ENCODE measurements at places on chromosomes 5 and 9.

DNA sequence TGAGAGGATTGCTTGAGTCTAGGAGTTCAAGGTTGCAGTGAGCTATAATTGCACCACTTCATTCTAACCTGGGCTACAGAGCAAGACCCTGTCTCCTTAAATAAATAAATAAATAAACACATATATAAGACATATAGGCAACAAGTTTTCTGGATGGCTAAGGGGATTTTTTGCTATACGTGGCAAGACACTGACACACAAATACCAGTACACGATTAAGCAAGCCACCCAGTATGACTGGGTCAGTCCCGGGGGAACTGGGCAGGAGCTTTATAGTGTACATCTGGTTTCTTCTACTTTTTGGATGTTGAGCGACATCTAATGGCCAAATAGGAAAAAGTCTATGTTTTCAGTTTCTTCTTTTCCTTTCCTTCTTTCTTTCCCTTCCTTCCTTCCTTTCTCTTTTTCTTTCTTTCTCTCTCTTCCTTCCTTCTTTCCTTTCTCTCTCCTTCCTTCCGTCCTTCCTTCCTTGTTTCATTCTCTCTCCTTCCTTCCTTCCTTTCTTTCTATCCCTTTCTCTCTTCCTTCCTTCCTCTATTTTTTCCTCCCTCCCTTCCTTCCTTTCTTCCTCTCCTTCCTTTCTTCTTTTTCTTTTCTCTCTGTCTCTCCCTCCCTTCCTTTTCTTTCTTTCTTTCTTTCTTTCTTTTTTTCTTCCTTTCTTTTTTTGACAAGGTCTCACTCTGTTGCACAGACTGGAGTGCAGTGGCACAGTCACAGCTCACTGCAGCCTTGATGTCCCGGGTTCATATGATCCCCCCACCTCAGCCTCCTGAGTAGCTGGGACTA, 47.0 kb upstream of the PLIN2 start:
- peak; percentile 93 for DNase-seq

- no peak for DNase-seq
Observed at GRCh38 chr5:55223812-55224240, 3.3 kb downstream of the MCIDAS start.

DNA sequence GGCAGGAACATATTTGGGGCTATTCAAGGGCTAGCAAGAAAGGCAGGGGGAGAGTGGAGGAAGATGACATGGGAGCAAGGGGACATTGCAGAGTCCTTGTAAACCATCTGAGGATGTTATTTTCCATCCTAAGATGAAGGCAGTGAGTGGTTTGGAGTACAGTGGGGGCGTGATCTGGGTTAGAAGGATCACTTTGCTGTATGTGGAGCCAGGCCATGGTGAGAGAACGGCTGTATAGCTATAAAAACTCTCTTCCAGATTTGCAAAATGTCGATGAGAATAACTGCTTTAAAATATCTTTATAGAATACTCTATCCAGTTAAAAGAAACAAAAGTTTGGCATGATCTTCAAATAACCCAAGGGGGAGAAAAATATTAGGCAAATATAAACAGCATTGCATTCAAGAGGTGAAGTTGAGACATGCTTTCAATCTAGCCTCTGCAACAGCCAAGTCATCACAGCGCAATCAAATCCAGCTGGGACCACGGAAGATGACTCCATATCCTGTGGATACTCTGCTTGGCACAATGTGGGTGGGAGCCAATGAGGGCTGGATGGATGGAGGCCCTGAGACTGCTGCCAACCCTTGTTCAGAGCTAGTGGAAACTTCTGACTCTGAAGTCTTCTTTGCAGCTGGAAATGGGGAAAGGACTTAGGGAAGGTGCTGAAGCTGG, 111.5 kb upstream of the BASP1 start:
- DNase-seq, result peak; percentile 64

DNA sequence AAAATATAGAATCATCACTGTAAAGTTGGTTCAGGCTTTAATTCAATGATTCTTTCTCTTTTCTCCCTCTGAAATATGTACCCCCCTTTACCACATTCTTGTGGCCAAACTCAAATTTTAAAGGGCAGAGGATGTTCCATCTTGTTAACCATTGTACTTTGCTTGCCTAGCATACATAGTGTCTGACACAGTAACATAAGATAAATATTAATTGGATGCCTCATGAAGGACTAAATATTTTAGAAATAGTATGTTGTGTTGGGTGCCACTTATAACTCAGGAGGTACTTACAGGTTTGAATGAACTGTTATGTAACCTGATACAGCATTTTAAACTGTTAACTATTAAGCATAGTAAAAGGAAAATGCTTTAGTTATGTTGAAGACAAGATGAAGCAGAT, 71.5 kb downstream of the NIPBL start:
- peak; percentile 74 for DNase-seq

Measured in iris pigment epithelial cell (primary cell).